Omental fat pad (tissue), 4 donors: ENCODE measurements at places on chromosomes 2 and 18.

DNA sequence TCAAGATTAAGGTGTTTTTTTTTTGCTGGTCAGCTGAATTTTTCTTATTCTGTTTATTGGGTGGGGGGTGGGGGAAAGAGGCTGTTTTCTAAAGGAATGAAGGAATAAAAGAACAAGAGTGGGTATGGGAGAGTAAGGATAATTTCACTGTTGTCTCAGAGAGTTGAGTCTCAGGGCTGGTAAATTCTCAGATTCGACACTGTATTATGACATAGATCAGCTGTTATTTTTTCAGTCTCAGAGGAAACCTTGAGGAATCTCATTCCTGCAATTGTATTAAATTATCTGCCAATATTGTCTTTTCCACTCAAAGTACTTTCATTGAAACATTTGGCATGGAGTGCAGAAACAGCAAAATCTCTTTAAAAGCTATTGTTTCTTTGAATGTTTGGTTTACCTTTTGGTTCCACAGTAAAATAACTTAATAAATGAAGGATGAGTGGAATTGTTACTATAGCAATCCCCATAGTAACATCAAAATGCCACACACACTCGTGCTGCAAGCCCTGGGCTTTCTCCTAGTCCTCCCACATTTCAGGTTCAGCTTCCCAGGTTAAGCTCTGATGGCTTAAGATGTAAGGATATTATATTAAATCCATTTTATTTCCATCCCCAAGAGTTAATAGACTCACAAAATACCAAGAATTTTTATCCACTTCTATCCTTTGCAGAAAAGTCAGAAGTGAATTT, 478.7 kb upstream of the TCF4 start:
- no peak for DNase-seq

DNA sequence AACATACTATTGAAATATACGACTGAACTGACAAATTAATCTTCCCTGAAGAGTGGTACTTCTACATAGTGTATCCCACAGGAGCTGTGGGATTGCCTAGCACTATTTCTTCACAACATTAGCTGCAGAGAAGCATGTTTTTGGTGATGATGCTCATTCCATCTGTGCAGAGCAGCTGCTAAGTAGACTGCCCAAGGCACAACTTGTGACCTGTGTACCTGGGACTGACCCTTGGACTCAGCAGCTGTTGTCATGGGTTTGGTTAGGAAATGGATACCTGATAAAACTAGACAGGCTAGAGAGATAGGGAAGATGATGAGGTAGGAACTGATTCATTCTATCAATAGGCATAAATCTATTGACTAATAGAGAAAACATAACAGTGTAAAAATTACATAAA, 1204.0 kb downstream of the DSC3 start:
- no peak for DNase-seq

DNA sequence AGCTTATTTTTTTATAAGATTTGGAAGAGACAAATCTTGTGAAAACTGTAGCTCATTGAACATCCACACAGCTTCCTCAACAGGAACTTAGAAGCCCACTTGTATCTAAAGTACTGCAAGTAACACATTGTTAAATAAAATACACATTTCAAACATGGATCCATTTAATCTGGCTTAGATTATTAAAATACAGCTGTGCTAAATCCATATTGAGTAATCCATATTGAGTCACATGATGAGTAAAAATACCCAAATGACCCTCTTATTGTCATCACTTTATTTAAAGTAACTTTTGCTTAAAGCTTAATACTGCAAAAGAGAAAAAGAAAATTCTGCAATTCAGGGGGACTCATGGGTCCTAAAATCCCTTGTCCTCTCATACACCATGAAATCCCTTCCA, 133.3 kb downstream of the OSR1 start:
- no peak for DNase-seq

- no peak for DNase-seq
Measured at GRCh38 chr18:9900699-9901098, 13.1 kb upstream of the VAPA start.

DNA sequence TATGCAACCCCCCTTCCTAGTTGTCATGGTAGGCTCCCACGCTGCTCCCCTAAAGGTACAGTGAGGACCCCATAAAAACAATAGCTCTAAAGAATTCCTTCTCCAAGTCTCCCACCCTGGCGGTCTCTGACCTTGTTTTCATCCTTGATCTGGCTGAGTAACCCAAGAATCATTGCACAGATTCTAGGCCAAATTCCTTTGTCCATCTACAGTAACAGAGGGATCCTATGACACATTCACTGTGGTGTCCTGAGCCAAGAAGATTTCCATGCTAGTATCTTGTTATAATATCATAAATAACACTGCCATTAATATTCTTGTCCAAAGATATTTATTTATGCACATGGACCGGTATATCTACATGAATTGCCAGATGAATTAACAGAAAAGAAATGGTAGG, 240.2 kb downstream of the CYP26B1 start:
- no peak for DNase-seq

DNA sequence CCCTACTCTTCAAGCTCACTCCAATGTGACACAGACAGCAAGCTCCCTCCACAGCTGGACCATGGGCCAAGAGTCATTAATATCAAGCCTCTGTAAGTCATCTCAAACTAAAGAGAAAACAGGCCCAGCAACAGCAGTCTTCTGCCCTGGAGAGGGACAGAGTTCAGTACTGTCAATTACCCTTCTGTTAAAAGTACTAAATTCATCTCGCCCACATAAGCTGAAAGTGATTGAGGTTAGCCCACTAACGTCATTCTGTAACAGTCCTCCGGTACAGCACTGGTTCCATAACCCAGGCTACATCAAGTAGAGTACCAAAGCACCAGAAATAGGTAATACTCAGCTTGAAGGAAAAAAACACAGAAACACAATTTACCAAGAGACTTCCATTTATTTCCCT, 25.9 kb downstream of the THADA start:
- no peak for DNase-seq
